ENCODE measurements at places on chromosomes 7 and 10. TPM values are rescaled to one million over a fixed set of nuclear protein-coding genes. Genes with fewer than 3 reads are reported as not detected.

PLXNA4 gene
- 32.5 TPM for total RNA-seq

HIF1AN gene
- 11.4 TPM for total RNA-seq

GBF1 gene
- 25.9 TPM for total RNA-seq

DNA sequence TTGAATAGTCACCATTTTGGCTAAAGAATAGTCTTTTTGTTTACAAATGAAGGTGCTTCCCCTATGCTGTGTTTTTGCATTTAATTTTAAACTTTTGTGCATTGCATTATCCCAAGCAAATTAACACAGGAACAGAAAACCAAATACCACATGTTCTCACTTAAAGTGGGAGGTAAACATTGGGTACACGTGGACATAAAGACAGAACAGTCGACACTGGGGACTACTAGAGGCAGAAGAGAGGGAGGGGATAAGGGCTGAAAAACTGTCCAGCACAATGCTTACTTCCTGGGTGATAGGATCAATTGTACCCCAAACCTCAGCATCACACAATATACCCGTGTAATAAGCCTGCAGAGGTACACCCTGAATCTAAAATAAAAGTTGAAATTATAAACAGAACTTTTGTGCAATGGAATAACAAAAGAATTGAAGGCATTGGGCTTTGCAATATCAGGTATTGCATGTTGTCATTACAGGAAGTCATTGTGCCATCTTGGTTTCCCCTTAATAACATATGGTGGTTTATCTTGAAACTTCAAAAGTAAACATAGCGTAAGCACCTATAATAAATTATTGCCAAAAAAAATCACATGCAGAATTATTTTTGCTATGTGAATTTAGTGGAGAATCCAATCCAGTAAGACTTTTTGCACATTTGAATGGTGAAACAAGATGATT lies 16.1 kb downstream of the ADD3 start:
- DNase-seq = no peak
- H3K4me3 ChIP-seq = no peak overlapping the region
- H3K36me3 ChIP-seq = no peaks in the 10 kb centered on the region
- no peaks in the 10 kb centered on the region for H3K4me1 ChIP-seq
- H3K27me3 ChIP-seq = no peaks in the 10 kb centered on the region
- no peak overlapping the region for H3K27ac ChIP-seq

GRCh38 chr10:95767884-95768556 lies 12.1 kb downstream of the ENTPD1 start:
- no peak overlapping the region for H3K4me3 ChIP-seq
- DNase-seq = no peak
- no peak overlapping the region for H3K27ac ChIP-seq

- no peak overlapping the region for H3K27ac ChIP-seq
- H3K27me3 ChIP-seq = no peaks in the 10 kb centered on the region
- H3K4me1 ChIP-seq = no peaks in the 10 kb centered on the region
- H3K36me3 ChIP-seq = no peaks in the 10 kb centered on the region
These were observed 80.8 kb upstream of the PRSS1 start for GRCh38 chr7:142668495-142668894.

- H3K4me3 ChIP-seq = no peak overlapping the region
- H3K27me3 ChIP-seq = no peaks in the 10 kb centered on the region
- H3K36me3 ChIP-seq = no peaks in the 10 kb centered on the region
- no peaks in the 10 kb centered on the region for H3K4me1 ChIP-seq
- no peak for DNase-seq
These were observed 50.6 kb downstream of the CHST15 start for GRCh38 chr10:124042656-124043309.

- no peaks in the 10 kb centered on the region for H3K27me3 ChIP-seq
- no peak overlapping the region for H3K4me3 ChIP-seq
- H3K36me3 ChIP-seq = no peaks in the 10 kb centered on the region
- H3K4me1 ChIP-seq = no peaks in the 10 kb centered on the region
- H3K27ac ChIP-seq = no peak overlapping the region
- DNase-seq = no peak
These were observed 283.7 kb upstream of the FZD1 start for GRCh38 chr7:90980545-90980944.

DNA sequence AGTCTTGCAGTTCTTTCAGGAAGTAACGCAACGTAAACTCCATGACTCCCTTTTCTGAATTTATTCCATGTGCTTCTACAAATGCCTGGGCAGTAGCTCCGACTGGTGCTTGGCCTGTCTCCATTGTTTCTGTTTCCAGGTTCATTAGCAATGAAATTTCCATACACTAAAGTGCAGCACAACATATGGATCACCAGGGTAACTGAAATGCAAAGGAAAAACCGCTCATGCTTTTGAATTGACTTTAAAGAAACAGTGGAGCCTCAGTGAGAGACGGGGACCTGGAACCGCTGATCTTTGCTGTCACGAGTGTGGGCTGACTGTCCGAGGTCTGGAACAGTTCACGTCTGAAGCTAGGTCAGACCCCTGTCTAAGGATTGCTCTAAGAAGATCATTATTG lies 126.5 kb upstream of the IGFBP3 start:
- H3K4me3 ChIP-seq = no peak overlapping the region
- no peak for DNase-seq
- no peaks in the 10 kb centered on the region for H3K36me3 ChIP-seq
- H3K27ac ChIP-seq = no peak overlapping the region
- no peaks in the 10 kb centered on the region for H3K4me1 ChIP-seq
- no peaks in the 10 kb centered on the region for H3K27me3 ChIP-seq

GRCh38 chr7:33807779-33808482 lies 97.4 kb upstream of the BMPER start:
- no peak for DNase-seq
- H3K27me3 ChIP-seq = no peaks in the 10 kb centered on the region
- H3K4me3 ChIP-seq = no peak overlapping the region
- no peaks in the 10 kb centered on the region for H3K4me1 ChIP-seq

GRCh38 chr7:17913250-17913649 lies 27.0 kb downstream of the SNX13 start:
- no peak overlapping the region for H3K4me3 ChIP-seq
- H3K36me3 ChIP-seq = no peaks in the 10 kb centered on the region
- DNase-seq = no peak

- H3K4me1 ChIP-seq = no peaks in the 10 kb centered on the region
- H3K4me3 ChIP-seq = peak overlapping the region; percentile 17
- no peaks in the 10 kb centered on the region for H3K36me3 ChIP-seq
- DNase-seq = no peak
- H3K27me3 ChIP-seq = no peaks in the 10 kb centered on the region
These were observed 207.7 kb upstream of the TEX47 start for GRCh38 chr7:89002981-89003956.

All from breast epithelium (tissue), 4 donors.